Activated naive CD4-positive, alpha-beta T cell (primary cell): ENCODE measurements at places on chromosomes 13 and 19.
A peak's percentile ranks its signal among the peaks of the same experiment; 100 is the strongest.

DNA sequence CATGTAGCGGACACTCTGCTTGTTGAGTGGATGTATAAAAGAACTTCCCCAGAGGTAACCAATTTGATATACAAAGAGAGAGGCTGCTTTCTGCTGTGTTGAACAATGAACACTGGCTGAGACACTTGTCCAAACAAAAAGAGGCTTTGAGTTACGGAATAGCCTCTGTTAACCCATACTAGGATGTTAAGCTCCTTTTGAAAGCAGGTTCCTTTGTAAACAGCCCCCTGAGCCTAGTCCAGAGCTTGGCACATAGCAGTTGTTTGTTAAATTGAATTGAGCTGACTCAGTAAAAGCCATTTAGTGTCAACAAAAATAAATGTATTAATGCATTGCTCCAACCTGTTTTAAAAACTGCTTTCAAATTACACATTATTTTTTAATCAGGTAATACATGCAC, 200.1 kb downstream of the MZT1 start:
- no peak for DNase-seq

DNA sequence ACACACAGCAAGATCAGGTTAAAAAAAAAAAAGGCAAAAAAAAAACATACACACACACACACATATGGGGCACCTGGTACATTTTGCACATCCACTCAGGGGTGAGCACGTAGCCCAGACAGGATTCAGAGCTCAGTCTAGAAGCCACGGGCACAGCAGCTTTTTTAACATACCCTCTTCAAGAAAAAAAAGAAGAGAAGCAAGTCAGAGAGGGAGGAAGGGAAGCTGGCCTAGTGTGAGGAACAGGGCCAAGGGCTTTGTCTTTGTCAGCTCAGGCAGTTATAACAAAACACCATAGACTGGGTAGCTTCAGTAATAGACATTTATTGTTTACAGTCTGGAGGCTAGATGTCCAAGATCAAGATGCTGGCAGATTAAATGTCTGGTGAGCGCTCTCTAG, 2.3 kb upstream of the TPM4 start:
- DNase-seq = no peak

- peak; percentile 28 for DNase-seq
Observed at GRCh38 chr19:4914736-4915501, 5.6 kb downstream of the UHRF1 start.

DNA sequence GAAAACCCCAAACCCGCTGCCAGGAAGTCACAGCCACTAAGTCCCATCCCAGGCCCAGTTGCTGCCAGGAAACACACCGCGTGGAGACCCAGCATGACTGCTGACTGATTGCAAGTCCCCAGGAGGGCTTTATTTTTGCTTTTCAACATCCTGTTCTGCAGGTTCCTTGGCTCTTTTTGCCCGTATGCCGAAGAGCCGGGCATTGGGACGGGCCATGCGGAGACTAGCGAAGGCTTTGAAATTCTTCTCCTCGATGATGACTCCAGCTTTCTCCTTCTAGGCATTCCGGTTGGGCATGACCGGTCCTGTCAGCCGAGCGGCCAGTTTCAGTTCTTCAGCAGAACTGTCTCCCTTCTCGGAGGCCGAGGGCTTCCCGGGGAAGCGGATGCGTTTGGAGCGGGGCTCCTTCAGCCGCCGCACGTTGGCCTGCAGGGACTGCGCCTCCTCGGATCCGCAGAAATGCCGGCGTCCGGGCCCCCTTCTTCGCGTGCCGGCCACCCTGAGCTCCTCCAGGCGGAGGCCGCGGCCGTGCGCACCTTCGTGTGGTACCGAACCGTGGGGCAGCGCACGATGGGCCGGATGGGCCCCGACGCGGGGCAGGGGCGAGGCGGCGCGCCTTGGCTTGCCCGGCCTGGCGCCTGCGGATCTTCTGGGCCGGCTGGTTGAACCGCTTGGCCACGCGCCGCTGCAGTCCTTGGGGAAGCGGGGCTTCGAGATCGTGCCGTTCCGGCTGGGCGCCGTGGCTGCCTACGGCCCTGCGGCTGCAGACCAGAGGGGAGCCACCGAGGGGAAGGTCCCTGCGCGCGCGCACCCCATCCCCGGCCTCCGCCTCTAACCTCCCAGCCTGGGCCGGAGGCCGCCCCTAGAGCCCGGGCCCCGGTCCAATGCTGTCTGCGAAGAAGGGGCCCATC, 15.2 kb downstream of the ZSCAN5C start:
- DNase-seq = no peak

- peak; percentile 79 for DNase-seq
Observed at GRCh38 chr19:8209462-8210378, 550 bp downstream of the CERS4 start.
